ENCODE measurements at places on chromosomes 12 and 14.

DNA sequence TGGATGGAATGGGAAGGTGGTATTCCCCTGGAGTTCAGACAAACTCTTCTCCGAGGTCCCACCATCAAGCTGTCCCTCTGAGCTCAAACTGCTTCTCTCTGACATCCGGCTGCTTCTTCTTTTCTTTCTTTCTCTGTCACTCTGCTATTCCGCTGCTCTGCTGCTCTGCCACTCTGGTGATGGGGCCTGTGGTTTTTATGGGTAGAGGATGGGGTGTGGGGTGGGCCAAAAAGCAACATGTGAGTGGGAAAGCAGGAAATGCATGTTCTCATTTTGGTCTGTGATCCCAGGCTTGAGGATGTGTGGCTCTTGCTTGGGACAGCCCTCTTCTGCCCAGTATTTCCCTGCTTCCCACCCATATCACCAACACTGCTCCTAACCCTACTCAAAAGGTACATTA lies 30.6 kb downstream of the CLECL1 start:
- DNase-seq, result no peak

DNA sequence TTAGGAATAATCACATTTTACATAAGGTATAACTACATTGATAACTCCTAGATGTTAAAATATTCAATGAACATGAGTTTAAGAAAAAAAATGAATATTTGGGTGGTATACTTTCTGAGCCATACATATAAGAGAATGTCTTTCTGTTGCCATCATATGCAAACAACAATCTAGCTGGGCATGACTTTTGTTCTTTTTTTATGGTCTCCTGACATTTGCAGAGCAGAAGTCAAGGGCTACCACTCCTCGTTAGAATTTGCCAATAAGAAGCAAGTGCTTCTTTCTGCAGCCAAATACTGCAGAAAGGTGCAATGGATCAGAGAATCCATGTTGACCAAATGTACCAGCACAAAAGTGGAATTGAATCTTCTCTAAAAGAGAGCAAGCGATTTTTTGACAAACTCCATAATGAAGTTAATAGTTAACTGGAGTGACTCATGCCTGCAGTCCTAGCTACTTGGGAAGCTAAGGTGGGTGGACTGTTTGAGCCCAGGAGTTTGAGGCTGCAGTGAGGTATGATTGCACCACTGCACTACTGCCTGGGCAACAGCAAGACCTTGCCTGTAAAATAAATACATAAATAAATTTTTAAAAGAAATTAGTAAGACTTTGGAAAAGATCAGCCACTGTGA lies 25.5 kb upstream of the CCDC91 start:
- no peak for DNase-seq

DNA sequence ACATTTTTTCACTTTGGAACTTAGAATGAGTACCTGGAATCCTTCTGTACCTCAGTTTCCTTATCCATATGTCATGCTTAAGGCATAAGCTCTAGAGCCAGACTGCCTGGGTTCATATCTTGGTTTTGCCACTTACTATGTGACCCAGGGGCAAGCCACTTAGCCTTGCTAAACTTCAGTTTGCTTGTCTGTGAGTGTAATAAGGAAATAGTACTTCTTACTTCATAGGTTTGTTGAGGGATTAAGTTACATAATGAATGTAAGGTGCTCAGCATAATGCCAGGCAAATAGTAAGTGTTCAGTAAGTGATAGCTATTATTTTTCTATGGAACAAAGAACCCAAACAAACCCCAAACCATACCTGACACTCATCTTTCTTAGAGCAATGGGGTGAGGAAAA lies 225.1 kb downstream of the BCAT1 start:
- DNase-seq, result no peak

DNA sequence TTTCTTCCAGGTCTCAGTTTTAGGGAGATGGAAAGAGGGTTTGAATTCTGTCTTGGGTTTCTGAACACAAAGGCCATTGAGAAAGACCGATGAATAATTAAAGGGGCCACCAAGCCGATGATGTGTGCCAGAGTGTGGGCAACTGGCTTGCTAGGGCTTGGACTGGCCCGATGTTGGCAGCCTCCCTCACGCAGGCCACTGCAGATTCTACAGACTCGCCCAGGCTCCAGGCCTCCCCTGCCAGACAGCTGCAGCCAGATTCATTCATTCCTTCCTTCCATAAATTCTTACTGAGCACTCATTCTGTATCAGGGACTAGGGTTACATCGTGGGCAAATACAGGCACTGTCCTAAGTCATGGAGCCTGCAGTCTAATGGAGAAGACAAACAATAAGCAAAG lies 34.9 kb downstream of the ACTN1 start:
- DNase-seq, result no peak

DNA sequence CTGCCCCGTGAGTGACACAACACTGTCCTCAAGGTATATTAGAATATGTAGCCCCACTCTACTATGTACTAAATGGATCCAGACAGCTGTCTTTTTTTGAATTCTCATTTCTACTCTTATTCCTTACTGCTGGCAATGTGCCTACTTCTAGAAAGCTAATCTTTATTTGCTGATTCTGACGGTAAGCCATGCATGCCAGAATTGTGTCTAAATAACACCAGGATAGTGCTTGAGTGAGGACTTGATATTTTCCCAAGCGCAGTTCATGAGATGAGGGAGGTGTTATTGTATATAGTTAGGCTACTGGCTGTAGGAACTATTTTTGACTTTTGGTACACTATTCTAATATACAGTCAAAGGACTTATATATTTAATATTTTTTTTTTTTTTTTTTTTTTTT lies 316.2 kb upstream of the NAV3 start:
- DNase-seq, result no peak

DNA sequence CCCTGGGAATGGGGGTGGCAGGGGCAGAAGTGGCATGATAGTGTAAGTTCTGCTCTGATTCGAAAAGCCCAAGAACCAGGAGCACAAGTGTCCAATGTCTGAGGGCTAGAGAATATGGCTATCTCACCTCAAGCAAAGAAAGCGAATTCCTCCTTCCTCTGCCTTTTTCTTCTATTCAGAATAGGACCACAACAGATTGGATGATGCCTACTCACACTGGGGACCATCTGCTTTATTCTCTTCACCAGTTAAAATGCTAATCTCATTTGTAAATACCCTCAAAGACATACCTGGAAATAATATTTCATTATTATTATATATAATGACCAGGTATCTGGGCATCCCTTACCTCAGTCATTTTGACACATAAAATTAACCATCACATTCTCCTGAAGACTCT lies 808.7 kb downstream of the NRXN3 start:
- DNase-seq, result no peak

GRCh38 chr12:85367936-85368335 lies 87.9 kb downstream of the ALX1 start:
- DNase-seq, result no peak

DNA sequence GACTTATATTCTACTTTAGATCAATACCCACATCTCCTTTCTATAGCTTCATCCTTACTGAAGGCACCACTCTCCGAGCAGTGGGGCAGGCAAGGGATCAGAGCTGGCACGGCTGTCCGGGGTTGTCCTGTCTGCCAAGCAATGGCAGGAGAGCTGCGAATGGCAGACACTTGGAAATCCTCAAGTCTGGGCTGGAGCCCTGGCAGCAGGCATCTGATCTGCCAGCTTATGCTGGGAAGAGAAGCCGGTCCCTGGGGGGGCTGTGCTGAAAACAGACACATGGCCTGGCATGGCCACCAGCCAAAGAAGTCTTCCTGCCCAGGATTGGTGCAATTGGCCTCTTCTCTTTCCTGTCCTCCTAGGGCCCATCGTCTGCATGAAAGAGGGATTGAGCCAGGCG lies 280.2 kb upstream of the PWP1 start:
- no peak for DNase-seq

DNA sequence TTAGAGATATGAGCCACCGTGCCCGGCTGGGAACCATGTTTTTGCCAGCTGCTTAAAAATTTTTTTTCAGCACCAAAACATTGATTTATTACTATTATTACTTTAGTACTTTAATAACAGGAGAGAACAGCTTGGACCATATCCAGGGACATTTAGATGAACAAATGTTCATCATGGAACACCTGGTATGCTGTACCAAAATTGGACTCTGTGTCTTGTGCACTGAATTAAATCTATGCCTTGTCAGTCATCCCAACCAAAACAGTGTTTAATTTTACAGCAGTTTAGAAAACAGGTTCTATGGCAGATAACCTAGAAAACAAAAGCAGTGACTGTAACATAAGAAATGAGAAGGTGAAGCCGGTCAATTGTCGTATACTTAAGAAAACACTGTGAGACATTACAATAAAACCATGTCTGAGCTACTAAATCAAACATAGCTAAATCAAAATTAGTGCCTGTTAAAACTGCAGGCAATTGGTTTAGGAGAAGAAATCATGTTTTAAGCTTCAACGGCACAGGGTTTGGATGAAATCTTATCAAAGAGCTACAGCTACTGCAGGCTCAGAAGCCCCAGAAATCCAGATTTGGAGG lies 58.2 kb upstream of the PYGL start:
- DNase-seq, result no peak

- DNase-seq, result no peak
Observed at GRCh38 chr12:47585507-47585906, 120.3 kb downstream of the RPAP3 start.

- DNase-seq, result no peak
Observed at GRCh38 chr14:77502109-77502782, 3.6 kb upstream of the ISM2 start.

- DNase-seq, result no peak
Observed at GRCh38 chr14:59320763-59321625, 132.5 kb downstream of the DAAM1 start.

DNA sequence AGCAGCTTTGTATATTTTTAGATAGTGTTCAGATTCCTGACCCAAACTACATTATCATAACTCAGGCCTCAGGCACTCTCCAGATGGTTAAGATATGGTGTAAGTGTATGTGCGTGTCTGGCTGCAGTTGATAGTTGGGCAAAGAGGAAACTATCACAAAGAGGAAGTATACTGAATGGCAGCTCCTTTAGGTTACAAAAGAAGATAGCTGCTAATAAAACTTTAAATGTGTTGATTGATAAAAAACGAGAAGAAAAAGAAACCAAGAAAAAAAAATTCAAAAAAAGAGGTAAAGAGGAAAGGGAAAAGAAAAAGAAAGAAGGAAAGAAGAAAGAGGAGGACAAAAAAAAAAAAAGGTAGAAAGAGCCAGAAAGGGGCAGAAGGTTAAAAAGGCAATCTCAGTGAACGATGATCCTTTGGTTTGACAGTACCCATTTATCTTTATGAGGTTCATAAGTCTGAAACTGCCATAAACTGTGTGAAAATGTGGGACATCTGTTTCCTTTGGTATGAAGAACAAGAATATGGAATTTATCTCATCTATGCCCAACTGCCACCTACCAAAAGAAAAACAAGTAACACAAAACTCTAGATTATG lies 42.2 kb downstream of the TAOK3 start:
- no peak for DNase-seq

- no peak for DNase-seq
Observed at GRCh38 chr12:12786351-12786705, 869 bp downstream of the APOLD1 start.

GRCh38 chr14:70183991-70184390 lies 4.8 kb downstream of the SLC8A3 start:
- DNase-seq, result no peak

DNA sequence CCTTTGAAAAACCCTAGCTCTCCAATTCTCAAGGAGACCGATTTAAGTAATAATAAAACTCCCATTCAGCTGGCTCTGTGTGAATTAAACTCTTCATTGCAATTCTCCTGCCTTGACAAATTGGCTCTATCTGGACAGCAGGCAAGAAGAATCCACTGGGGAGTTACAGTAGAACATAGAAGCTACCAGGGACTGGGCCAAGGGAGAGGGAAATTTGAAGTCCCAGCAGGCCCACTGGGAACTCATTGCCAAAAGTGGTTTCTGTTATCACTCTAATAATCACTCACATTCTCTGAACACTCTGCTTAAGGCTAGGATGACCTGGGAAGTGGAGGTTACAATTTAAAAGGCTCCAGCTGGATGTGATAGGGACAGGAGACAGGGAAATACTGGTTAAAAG lies 384.5 kb upstream of the CCDC196 start:
- DNase-seq, result no peak

GRCh38 chr12:68532204-68532886 lies 78.4 kb upstream of the RAP1B start:
- DNase-seq, result no peak

- DNase-seq, result no peak
Observed at GRCh38 chr14:104437703-104438102, 141.9 kb upstream of the C14orf180 start.

DNA sequence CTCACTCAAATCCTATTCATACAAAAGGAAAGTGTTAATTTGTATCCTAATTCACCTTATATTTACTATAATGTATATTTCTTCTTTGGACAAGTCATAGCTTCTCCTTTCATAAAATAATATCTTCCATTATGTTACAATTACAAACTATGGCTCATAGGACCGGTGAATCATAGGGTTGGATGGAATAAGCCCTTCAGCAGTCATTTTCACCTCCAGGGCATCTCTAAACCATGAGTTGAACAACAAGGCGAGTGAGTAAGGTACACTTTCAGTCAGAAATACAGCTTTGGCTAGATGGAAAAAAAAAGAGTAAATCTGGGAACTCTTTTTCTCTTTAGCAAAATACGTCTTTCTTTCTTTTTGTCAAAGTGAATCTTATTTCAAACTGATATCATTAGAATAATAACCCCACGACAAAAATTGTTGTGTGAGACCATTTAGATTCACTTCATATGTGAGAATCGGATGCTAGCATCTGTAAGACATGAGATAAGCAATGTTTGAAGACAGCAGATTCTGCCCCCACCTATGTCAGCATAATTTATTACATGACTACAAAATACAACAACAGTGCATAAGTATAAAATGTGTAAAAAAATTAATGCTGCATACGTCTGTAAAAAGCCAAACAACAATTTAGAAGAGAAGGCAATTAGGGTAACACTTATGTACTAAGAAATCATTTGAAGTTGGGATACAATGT lies 184.4 kb upstream of the SLC38A2 start:
- no peak for DNase-seq

- DNase-seq, result no peak
Observed at GRCh38 chr12:52506858-52507715, 13.1 kb downstream of the KRT5 start.

GRCh38 chr14:90445011-90445410 lies 48.2 kb downstream of the CALM1 start:
- no peak for DNase-seq

GRCh38 chr14:22872033-22872832 lies 693 bp downstream of the LRP10 start:
- peak; percentile 50 for DNase-seq
